Muscle of back (tissue), 13 donors: ENCODE measurements at places on chromosomes 5 and 9.
A peak's percentile ranks its signal among the peaks of the same experiment; 100 is the strongest.

GRCh38 chr5:171162596-171162995 lies 146.5 kb upstream of the TLX3 start:
- DNase-seq: no peak

GRCh38 chr5:69295088-69295754 lies 37.4 kb downstream of the CCDC125 start:
- DNase-seq: peak; percentile 13

DNA sequence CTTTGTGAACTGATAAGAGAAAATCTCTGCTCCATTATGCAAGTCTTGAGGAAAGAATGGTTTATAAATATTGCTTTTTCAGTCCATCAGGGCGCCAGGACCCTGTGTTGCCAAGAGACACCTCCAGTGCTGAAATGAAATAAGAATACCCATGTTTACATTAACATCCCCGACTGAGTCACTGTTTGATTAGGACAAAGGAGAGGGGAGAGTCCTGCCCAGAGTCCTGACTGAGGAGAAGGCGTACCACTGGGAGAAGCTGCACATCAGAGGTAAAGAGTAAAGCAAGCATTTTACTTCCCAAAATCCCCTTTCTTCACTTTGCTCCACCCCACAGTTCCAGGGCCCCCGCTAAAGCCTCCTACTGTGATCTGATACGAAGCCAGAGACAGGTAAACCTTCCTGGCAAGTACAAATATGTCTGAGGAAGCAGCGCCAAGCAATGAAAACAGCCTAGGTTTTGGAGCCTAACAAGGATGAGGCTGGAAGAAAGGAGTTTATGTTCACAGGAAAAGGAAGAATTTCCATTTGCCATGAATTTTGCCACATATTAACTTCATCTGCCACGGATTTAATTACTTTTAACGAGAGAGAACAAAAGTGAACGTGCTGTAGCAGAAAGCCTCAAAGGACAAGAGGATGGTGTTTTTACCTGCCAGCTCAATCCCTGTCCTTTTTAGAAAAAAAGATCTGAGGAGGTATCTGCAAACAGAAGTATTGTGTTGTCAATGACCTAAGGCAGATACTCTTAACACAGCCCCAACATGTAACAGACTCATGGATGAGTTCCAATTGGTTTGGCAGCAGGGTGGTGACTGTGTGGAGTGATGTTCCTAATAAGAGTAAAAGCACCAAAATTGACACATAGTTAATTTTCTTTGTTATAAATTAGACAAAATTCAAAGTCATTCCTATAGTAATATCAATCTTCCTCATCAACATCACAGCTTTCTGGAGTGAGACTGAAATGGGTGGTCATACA lies 209.4 kb upstream of the TLE4 start:
- no peak for DNase-seq

GRCh38 chr5:145775893-145776444 lies 59.2 kb downstream of the PRELID2 start:
- no peak for DNase-seq

- peak; percentile 70 for DNase-seq
Observed at GRCh38 chr5:103475629-103476240, 86.9 kb downstream of the NUDT12 start.

DNA sequence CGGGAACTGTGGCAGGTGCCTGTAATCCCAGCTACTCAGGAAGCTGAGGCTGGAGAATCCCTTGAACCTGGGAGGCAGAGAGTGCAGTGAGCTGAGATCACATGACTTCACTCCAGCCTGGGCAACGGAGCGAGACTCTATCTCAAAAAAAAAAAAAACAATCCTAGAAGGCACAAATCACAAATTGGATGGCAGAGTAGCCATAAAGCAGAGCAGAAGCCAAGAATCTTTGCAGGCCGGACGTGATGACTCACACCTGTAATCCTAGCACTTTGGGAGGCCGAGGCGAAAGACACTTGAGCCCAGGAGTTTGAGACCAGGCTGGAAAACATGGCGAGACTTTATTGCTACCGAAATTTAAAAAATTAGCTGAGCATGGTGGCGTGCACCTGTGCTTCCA lies 9.2 kb upstream of the FUBP3 start:
- DNase-seq: no peak

DNA sequence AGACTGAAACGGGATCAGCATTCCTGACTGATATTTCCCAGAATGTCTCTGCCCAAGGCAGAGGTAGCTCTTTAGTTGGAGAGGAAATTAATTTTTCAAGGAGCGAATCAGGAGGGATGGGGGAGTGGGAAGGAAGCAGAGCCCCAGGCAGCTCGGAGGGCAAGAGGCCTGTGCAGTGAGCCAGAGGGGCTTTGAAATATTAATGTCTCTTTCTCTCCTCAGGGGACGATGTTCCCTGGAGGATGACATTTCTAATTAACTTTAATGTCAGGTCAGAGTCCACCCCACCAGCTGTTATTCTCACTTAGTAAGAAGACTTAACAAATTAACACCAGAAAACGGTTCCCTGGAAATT lies 45.6 kb downstream of the SLC6A7 start:
- DNase-seq: no peak

DNA sequence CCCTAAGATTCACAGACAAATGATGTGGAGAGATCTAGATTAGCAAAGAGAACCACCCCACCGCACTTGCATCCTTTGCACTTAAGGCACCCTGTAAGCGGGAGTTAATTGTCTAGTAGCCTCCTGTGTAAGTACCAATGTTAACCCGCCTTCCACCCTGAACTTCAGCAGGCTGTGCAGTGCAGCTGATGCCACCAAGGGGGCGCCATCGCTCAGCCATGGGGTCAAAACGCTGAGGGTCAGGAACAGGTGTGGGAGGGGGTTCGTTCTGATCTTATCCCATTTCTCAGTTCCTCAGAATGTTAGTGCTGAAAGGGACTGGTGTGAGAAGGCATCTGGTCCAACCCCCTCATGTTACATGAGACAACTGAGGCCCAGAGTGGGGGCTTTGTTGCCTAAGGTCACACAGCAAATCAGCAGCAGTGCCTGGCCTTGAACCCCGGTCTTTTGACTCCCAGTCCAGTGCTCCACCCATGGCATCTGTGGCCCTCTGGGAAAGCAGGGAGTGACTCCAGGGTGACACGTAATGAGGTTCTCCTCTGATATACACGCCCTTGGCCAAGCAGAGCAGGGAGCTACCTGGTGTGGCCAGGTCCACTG lies 57.3 kb downstream of the CYFIP2 start:
- no peak for DNase-seq

DNA sequence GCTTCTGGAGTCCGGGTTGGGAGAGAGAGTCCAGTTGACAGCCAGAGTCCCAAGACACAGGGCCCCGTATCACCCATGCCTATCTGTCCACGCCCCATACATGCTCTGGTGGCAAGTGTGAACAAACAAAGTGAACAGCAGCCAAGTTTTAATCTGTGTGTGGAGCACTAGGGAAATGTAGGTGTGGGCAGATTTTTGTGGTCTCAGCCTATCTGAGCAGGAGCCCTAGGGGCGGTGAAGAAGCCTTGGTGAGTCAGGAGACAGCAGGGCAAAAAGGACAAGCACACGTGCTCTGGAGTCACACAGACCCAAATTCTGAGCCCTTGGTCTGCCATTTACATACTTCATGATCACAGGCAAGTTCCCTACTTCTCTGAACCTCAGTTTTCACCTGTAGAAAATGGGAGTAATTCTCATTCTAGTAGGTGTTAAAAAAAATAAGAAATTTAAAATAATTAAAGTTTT lies 23.2 kb downstream of the EGR1 start:
- no peak for DNase-seq

GRCh38 chr9:133402689-133403088 lies 15.1 kb downstream of the REXO4 start:
- no peak for DNase-seq

DNA sequence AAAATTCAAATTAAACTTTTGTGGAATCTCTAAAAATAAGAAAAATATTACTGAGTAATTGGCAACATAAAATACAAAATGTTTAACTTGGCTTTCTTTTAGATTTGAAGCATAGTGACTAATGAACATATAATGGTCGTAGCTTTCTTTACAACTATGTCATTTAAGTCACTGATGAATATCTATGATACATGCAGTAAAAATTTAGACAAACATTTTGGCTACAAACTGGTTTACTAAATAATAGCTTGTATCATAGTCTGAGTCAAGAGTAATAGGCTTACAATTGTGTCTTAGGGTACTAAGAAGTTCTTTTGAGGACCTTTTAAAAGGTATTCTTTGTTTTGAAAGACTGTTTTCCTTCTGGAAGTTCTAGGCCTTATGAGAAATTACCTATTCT lies 2.0 kb upstream of the APC start:
- DNase-seq: no peak

- DNase-seq: no peak
Observed at GRCh38 chr9:135262248-135262647, 174.8 kb downstream of the OLFM1 start.

GRCh38 chr5:24817966-24818365 lies 173.2 kb upstream of the CDH10 start:
- no peak for DNase-seq

DNA sequence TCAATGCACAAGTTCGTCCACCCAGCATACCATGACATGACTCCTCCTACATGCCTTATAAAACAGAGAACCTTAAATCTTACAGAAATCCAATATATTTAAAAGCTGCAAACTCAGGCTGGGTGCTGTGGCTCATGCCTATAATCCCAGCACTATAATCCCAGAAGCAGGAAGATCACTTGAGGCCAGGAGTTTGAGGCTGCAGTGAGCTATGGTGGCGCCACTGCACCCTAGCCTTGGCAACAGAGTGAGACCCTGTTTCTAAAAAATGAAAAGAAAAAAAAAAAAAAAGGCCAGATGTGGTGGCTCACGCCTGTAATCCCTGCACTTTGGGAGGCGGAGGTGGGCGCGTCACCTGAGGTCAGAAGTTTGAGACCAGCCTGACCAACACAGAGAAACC lies 68.7 kb downstream of the MTMR12 start:
- DNase-seq: no peak

GRCh38 chr9:26891726-26892125 lies 876 bp downstream of the CAAP1 start:
- peak; percentile 12 for DNase-seq

DNA sequence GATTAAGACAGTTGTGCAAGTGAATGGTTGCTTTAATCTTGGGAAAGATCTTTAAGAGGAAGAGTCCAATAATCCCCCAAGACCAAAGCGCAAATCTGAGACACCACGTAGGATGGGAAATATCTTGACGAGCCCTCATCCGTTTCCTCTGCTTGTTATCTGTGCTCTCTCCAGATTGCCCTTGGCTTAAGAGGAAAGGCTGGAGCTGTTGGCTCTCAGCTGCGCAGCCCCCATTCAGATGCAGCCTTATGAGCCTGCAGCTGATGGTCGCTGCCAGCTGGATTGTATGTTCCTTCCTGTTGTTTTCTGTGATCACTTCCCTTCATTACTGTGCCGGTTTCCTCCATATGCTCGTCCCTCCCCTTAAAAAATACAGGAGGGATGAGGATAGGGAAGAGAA lies 47.7 kb downstream of the PWWP2A start:
- peak; percentile 49 for DNase-seq

- DNase-seq: peak; percentile 8
Observed at GRCh38 chr5:125409861-125410536, 663.6 kb upstream of the ZNF608 start.

- no peak for DNase-seq
Observed at GRCh38 chr5:150700246-150700593, 642 bp downstream of the RBM22 start.

- peak; percentile 57 for DNase-seq
Observed at GRCh38 chr5:116137544-116138378, 52.9 kb downstream of the COMMD10 start.

DNA sequence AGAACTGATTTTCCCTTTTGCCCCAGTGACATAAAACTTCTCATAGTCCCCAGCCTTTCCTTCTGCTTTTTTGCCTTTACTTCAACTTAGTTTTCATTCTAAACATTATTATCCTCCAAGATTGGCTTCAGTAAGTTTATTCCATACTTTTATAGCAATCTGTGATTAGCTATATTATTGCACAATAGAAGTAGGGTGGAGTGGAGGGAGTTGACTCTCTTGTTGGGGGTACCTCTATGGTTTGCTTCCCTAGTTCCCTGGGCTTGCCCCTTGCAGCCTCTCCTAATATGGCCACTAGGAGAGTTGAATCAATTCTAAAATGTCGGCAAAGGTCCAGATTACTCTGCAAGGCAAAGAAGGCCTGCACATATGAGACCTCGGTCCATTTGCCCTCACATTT lies 36.4 kb upstream of the TYRP1 start:
- DNase-seq: no peak

DNA sequence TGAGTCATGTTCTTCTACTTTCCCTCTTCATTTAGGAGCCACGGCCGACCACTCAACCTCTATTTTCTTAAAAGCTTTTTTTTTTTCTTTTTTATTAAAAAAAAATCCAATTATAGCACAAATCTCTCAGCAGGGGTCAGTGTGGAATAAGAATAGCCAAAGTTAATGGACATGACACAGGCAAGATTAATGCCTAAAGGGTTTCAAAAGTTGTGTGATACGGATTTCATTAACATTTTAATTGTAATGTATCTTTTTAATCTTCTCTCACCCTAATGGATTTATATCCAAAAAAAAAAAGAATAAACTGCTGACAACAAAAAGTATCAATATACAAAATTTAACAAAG lies 5.4 kb downstream of the NACC2 start:
- no peak for DNase-seq

DNA sequence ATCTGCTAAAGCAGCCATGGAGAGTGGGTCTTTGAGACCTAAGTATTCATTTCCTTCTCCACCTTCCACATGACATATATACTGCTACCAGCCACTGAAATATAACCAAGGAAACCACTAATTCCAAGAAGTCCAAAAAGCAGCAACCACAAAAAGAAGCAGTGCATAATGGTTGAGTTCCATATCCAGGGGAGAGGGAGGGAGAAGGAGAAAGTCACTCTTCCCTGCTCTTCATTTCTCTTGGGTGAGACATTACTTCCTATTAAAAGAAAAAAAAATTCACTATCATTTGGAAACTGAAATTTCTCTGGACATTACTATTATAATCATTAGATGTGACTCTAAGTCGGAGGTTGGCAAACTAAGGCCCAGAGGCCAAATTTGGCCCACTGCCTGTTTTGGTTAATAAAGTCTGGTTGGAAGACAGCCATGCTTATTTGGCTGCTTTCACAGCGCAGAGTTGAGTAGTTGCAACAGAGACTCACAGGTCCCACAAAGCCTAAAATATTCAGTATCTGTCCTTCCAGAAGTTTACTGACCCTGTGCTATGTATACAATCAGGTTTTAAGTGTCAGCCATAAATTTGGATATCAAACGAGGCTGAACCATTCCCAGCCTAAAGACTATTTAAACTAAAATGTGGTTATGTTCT lies 168.6 kb downstream of the MPDZ start:
- peak; percentile 44 for DNase-seq

- DNase-seq: no peak
Observed at GRCh38 chr5:45622365-45622764, 73.8 kb downstream of the HCN1 start.

DNA sequence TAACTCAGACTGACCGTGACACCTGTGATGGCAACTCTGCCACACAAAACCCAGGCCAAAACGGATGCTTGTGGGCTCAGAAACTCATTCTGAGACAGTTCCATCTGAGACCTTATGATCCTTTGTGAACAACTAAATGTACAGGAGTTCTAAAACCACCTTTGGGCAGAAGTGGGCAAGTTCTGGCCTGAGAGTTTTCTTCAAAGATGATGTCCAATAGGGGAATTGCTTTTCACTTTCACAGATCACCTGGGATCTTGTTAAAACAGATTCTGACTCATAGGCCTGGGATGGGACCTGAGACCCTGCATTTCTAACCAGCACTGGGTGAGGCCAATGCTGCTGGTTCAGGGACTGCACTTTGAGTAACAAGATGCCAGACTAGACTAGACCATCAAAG lies 67.8 kb upstream of the SLC25A51 start:
- no peak for DNase-seq
